ENCODE measurements at places on chromosomes 4 and X. TPM values are rescaled to one million over a fixed set of nuclear protein-coding genes. Genes with fewer than 3 reads are reported as not detected.

GRCh38 chr4:3221996-3222395 is 27.0 kb upstream of the MSANTD1 start:
- H3K4me1 ChIP-seq = peaks cover 20% of the 10 kb centered on the region
- H3K4me3 ChIP-seq = no peak overlapping the region
- peaks cover 36% of the 10 kb centered on the region for H3K36me3 ChIP-seq
- no peaks in the 10 kb centered on the region for H3K27me3 ChIP-seq
- no peak for DNase-seq
- no peak overlapping the region for H3K27ac ChIP-seq

GRCh38 chrX:102934624-102935023 is 2.4 kb upstream of the RAB40AL start:
- no peaks in the 10 kb centered on the region for H3K36me3 ChIP-seq
- DNase-seq = peak; percentile 26
- H3K27me3 ChIP-seq = no peaks in the 10 kb centered on the region
- no peak overlapping the region for H3K27ac ChIP-seq

DNA sequence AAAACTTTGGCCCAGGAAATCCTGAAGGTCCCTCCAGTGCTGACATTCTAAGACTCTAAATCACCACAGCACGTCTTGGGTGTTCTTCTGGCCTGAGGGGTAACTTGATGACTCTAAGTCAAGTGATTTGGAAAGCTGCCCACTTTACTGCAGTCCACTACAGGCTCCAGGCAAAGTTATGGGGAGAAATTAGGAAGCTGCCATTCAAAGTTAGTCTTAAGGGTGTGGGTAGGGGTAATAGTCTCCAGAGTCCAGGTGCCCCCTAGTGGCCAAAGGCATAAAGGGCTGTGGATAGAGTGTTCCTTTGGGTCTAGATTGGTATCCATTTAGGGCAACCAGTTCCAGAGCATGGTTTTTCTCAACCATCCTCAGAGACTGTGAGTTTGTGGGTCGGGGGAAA is 38.7 kb upstream of the SLC16A2 start:
- peak; percentile 57 for DNase-seq
- H3K4me3 ChIP-seq = no peak overlapping the region
- H3K27me3 ChIP-seq = no peaks in the 10 kb centered on the region
- no peaks in the 10 kb centered on the region for H3K4me1 ChIP-seq
- H3K27ac ChIP-seq = no peak overlapping the region
- no peaks in the 10 kb centered on the region for H3K36me3 ChIP-seq

- H3K27me3 ChIP-seq = peaks cover 7% of the 10 kb centered on the region
- peaks cover 8% of the 10 kb centered on the region for H3K36me3 ChIP-seq
- H3K4me1 ChIP-seq = peaks cover 20% of the 10 kb centered on the region
- peak; percentile 5 for DNase-seq
- peak overlapping the region; percentile 58 for H3K4me3 ChIP-seq
Observed at GRCh38 chrX:275476-275966, 5.7 kb upstream of the PLCXD1 start.

DNA sequence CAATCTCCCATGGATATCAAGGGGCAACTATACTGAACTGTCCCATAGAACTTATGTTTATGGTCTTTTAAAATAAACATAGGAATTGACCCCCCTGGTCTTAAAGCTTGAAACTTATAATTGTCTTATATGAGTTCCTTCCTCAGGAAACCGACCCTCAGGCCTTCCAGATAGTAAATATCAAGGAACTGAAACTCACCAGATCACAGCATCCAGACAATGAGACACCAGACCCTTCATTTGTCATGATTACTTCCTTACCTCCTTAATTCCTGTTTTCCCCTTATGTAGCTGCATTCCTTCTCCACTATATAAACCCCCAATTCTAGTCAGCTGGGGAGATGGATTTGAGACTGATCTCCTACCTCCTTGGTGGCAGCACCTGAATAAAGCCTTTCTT is 94.8 kb upstream of the GRPR start:
- DNase-seq = no peak
- no peak overlapping the region for H3K27ac ChIP-seq
- H3K36me3 ChIP-seq = no peaks in the 10 kb centered on the region
- no peaks in the 10 kb centered on the region for H3K27me3 ChIP-seq
- no peak overlapping the region for H3K4me3 ChIP-seq

DNA sequence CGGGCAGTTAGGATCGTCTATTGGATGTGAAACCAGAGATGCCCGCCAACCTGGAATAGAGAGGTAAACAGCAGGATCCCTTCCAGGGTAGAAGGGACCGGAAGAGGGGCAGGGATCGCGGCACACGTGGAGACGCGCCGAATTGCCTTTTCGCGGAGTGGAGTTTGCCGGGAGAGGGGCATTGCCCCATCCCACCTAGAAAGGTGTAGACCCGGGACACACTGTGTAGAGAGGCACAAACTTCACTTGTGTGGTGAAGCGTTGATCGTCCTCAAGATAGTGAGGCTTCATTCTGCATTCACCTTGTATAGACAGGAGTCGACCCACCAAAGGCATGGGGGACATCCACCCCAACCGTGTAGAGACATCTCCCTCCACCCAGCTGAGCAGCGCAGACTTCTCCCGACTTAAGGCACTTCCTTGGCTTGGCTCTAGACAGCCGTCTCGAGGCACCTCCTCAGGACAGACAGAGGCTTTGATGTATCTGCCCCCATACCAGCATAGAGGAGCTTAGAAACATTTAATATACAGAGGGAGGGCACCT is 410 bp downstream of the GNL3L start:
- H3K4me1 ChIP-seq = peaks cover 36% of the 10 kb centered on the region
- H3K27me3 ChIP-seq = no peaks in the 10 kb centered on the region
- DNase-seq = peak; percentile 8

DNA sequence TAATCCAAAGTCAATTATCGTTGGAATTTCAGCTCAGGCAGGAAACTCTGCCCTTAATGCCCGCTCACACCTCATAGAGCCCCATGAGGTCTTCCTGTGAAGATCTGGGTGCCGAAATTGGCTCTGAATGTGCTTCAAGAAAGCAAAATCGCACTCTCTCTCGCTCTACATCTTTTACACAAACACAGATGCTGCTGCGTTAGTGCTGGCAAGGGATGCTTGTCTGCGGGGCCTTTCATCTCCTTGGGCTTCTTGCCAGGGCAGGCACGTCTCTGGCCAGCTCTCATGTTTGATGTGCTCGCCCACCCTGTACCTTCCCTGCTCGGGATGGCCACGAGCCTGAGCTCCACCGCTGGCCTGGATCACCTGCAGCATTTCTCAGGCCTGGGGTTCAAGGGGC is 66.5 kb downstream of the CLCN4 start:
- no peaks in the 10 kb centered on the region for H3K4me1 ChIP-seq
- H3K4me3 ChIP-seq = no peak overlapping the region
- H3K27ac ChIP-seq = no peak overlapping the region
- no peaks in the 10 kb centered on the region for H3K27me3 ChIP-seq
- H3K36me3 ChIP-seq = no peaks in the 10 kb centered on the region
- DNase-seq = no peak

GRCh38 chrX:29318012-29318411 is 730.8 kb downstream of the IL1RAPL1 start:
- H3K36me3 ChIP-seq = no peaks in the 10 kb centered on the region
- no peaks in the 10 kb centered on the region for H3K4me1 ChIP-seq
- no peak for DNase-seq
- H3K27me3 ChIP-seq = no peaks in the 10 kb centered on the region

DNA sequence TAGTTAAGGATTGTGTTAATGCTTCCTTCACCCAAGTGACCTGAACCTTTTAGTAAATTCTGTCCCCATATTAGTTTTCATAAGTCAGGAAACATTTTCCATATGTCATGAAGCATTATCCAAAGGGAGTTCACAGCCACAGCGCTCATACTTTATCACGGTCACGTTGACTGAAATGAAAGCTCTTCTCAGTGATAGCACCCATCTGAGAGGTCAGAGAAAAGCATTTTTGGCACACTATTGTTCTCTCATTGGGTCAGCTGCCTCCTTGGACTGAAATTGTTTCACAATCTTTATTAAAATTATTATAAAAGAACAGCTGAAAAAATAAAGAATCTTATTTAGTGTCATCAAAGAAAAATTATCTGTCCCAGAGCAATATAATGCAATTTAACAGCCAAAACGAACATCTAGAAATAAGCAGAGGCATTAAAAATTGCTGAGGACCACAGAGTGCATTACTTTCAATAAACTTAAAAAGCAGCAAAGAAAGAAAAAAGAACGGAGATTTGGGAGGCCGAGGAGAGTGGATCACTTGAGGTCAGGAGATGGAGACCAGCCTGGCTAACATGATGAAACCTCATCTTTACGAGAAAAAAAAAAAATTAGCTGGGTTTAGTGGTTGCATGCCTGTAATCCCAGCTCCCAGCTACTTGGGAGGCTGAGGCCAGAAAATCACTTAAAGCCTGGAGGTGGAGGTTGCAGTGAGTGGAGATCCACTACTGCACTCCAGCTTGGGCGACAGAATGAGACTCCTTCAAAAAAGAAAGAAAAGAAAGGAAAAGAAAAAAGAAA is 680.8 kb upstream of the FAM241A start:
- no peak for DNase-seq
- H3K36me3 ChIP-seq = no peaks in the 10 kb centered on the region
- H3K4me3 ChIP-seq = no peak overlapping the region
- H3K27me3 ChIP-seq = no peaks in the 10 kb centered on the region

DNA sequence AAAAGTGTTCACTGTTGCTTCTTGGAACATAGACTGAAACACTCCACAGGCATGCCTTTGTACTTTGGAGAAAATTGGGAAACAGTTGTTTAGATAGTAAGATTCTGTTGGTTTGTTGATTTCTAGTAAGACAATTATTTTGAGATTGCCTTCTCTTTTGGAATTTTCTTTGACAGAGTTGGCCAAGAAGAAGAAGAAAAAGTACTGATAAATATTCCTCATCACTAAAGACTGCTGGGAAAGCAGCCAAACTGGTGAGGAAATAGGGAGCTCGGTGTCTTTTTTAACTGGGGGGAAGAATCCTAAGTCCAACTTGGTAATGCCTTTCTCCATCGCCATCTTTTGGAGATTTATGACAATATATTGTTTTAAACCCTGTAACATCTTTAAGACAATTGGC is 370.7 kb downstream of the GPAT3 start:
- H3K4me3 ChIP-seq = no peak overlapping the region
- no peaks in the 10 kb centered on the region for H3K27me3 ChIP-seq
- no peaks in the 10 kb centered on the region for H3K36me3 ChIP-seq
- H3K4me1 ChIP-seq = no peaks in the 10 kb centered on the region
- no peak overlapping the region for H3K27ac ChIP-seq

- H3K4me1 ChIP-seq = no peaks in the 10 kb centered on the region
- no peak overlapping the region for H3K4me3 ChIP-seq
- no peaks in the 10 kb centered on the region for H3K36me3 ChIP-seq
- H3K27me3 ChIP-seq = no peaks in the 10 kb centered on the region
- no peak overlapping the region for H3K27ac ChIP-seq
- DNase-seq = no peak
Observed at GRCh38 chrX:68232206-68232605, 201.1 kb downstream of the OPHN1 start.

DNA sequence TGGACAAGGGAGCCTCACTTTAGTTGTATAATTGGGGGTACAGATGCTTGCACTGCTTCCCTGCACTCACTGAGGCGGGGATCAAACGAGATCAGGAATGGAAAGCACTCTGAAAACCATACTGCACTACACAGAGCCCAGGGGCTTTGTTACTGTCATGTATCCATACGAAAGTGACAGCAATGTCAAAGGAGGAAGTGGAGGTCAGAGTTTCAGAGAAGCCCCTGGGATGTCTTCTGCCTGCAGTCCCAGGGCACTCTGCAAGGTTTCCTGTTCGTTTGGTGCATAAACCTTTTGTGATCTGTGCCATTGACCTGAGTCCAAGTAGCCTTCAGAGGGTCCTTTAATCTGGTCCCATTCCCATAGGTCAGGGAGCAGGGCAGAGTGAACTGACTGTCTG is 31.2 kb downstream of the RNF175 start:
- peaks cover 29% of the 10 kb centered on the region for H3K27me3 ChIP-seq
- DNase-seq = no peak
- H3K4me1 ChIP-seq = peaks cover 2% of the 10 kb centered on the region

Gene OTUD6A
- not detected for total RNA-seq

Gene CYBB
- not detected for total RNA-seq

Gene TEC
- total RNA-seq = 1.0 TPM

Gene MSX1
- total RNA-seq = not detected

Gene GAB1
- total RNA-seq = 0.60 TPM

Data from activated CD4-positive, alpha-beta T cell treated with anti-CD3 and anti-CD28 coated beads, Interleukin-2, amount 10 ng/mL, durations not matched to agents 7 days and 5 days (primary cell).